ENCODE measurements at places on chromosomes 11 and 22. TPM values are rescaled to one million over a fixed set of nuclear protein-coding genes. Genes with fewer than 3 reads are reported as not detected.

The MS4A7 gene
- not detected for total RNA-seq

The AIFM3 gene
- total RNA-seq: 0.66 TPM

The PKP3 gene
- 0.09 TPM for total RNA-seq

The MAJIN gene
- total RNA-seq: not detected

The TMEM223 gene
- 14.4 TPM for total RNA-seq

The MS4A6A gene
- not detected for total RNA-seq

The RPS19BP1 gene
- 81.6 TPM for total RNA-seq

The OR5A1 gene
- not detected for total RNA-seq
